ENCODE measurements at places on chromosomes 6 and 20. TPM values are rescaled to one million over a fixed set of nuclear protein-coding genes. Genes with fewer than 3 reads are reported as not detected.

Gene KCNG1
- total RNA-seq, result 0.46 TPM

Gene C6orf58
- total RNA-seq, result not detected

Gene DEFB132
- total RNA-seq, result not detected

Gene TCF19
- 5.4 TPM for total RNA-seq

DNA sequence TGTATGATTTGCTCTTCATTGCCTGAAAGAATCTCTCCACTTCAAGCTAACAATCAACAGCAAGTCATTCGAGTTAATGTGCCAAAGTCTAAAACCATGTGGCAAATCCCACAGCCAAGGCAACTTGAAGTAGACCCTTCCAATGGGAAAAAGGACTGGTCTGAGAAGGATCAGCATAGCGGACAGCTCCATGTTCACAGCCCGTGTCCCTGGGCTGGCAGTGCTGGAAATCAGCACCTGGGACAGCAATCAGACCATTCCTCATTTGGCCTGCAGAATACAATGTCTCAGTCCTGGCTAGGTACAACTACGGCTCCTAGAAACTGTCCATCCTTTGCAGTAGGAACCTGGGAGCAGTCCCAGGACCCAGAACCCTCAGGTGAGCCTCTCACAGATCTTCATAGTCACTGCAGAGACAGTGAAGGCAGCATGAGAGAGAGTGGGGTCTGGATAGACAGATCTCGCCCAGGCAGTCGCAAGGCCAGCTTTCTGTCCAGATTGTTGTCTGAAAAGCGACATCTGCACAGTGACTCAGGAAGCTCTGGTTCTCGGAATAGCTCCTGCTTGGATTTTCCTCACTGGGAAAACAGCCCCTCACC is 1.1 kb downstream of the GJA10 start:
- no peak for ATAC-seq

GRCh38 chr6:23246896-23247295 is 677.5 kb downstream of the HDGFL1 start:
- no peak for ATAC-seq

DNA sequence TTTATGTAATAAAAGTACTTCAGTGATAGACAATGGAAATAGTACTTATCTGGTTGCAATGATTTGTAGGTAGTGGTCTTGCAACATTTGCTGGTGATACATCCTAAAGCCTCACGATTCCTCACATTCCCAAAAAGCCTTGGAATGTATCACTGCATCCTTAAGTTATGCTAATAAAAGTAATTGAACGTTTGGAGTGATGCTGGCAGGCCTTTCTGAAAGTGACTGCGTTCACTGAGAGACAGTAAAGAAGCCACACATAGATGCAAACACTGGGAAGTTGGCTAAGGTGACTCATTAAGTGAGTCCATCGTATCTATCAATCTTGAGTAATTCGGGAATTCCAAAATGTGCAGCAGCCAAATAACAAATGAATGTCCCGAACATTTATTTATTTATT is 444.1 kb upstream of the SOX4 start:
- ATAC-seq, result no peak

- no peak for ATAC-seq
Observed at GRCh38 chr6:23413327-23414050, 712.5 kb upstream of the NRSN1 start.

DNA sequence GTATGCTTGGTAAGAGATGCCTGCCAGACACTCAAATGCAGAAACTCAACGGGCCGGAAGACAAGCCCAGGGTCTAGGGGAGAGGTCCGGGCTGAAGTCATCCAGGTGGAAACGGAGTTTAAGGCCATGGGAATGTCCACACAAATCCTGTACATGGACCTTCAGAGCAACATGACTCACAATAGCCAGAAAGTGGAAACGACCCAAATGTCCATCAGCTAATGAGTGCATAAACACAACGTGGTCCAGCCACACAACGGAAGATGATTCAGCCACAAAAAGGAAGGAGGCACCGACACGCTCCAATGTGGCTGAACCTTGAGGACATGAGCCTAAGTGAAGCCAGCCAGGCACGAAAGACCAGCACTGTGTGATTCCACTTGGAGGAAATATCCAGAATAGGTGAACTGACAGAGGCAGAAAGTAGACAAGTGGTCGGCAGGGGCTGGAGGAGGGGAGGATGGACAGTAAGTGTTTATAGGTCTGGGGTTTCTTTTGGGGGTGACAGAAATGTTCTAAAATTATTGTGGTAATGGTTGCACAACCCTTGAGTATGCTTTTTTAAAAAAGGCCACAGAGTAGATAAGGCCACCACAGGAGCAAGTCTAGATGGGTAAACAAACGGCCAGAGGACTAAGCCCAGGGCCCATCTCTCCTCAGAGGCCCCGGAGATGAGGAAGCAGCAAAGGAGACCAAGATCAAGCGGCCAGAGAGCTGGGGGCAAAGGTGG is 105.6 kb downstream of the PREX1 start:
- no peak for ATAC-seq

- no peak for ATAC-seq
Observed at GRCh38 chr6:72856801-72857200, 234.9 kb downstream of the KCNQ5 start.

- ATAC-seq, result no peak
Observed at GRCh38 chr20:61532736-61533135, 280.7 kb downstream of the CDH4 start.

DNA sequence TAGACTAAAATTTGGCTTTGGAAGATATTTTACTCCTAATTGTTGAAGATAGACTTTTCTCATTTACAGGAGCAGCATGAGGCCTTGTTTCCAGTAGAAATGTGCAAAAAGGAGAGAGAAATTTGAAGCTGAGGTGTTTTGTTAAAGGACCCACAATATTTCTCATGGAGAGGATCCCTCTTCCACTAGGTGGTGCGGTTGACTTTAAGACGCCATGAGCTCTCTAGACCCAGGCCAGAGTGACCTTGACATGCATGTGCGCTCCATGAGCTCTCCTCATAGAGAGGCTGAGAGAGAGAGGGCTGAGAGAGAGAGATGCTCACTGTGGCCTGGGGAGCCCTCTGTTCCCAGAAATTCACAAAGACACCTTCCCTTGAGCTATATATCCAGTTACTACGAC is 861.2 kb upstream of the EYS start:
- no peak for ATAC-seq

- ATAC-seq, result no peak
Observed at GRCh38 chr6:110298916-110299315, 59.2 kb downstream of the METTL24 start.

GRCh38 chr6:109434456-109434855 is 6.0 kb downstream of the PPIL6 start:
- ATAC-seq, result no peak

Data from gastroesophageal sphincter (tissue), 4 donors.